ENCODE measurements at places on chromosomes 16 and 17. TPM values are rescaled to one million over a fixed set of nuclear protein-coding genes. Genes with fewer than 3 reads are reported as not detected.

The NPIPB6 gene
- 2.0 TPM for total RNA-seq

The CDH11 gene
- 1.1 TPM for total RNA-seq

The SLC16A6 gene
- 0.79 TPM for total RNA-seq

The SP2 gene
- 5.4 TPM for total RNA-seq

The IL21R gene
- total RNA-seq: 1.6 TPM

Data from A375 (cell line).